ENCODE measurements at places on chromosomes 13 and 19.

DNA sequence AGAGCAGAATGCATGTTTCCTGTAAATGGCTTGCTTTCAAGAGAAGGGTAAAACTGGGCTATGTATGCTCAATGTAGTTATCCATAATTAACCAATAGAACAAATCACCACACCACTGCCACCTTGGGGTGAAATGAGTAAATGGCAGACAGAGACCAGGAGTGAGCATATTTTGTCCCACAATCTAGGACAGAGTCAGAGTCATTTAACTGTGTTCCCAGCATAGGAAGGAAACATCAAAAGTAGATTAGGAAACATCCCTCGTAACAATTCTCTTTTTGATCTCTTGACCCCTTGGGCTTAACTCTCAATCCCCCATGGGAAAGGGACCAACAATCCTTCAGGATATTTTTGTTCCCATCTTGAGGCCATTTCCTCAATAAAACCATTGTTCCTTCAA lies 224.8 kb downstream of the NHLRC3 start:
- no peaks in the 10 kb centered on the region for H3K36me3 ChIP-seq
- no peak overlapping the region for H3K27ac ChIP-seq
- DNase-seq, result peak; percentile 39
- peaks cover 2% of the 10 kb centered on the region for H3K27me3 ChIP-seq

GRCh38 chr13:48775804-48776203 lies 122.1 kb downstream of the CYSLTR2 start:
- no peak overlapping the region for H3K4me3 ChIP-seq
- H3K27me3 ChIP-seq, result peaks cover 22% of the 10 kb centered on the region
- H3K4me1 ChIP-seq, result peaks cover 8% of the 10 kb centered on the region

- DNase-seq, result no peak
- H3K4me3 ChIP-seq, result peak overlapping the region; percentile 39
- no peaks in the 10 kb centered on the region for H3K27me3 ChIP-seq
- peaks cover 25% of the 10 kb centered on the region for H3K4me1 ChIP-seq
Observed at GRCh38 chr13:49112782-49113525, 107.2 kb upstream of the MLNR start.

DNA sequence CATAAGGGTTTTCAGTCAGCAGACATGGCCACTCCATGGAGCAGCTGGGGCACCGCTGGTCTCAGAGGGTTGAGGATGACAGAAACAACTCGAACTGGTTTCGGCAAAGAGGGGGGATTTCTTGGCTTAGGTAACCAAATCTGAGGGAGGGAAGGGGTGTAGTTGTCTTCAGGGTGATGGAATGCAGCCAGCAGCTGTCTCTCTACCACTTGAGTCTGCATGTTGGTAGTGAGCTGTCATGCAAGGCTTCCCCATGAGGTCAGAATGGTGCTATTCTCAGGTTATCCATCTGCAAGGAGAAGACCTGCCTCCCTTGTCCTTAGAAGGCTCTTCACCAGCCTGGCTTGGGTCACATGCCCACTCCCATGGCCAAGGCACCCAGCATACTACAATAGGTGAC lies 55.6 kb upstream of the PEG3 start:
- H3K27me3 ChIP-seq, result no peaks in the 10 kb centered on the region
- no peak overlapping the region for H3K27ac ChIP-seq
- H3K4me3 ChIP-seq, result no peak overlapping the region

DNA sequence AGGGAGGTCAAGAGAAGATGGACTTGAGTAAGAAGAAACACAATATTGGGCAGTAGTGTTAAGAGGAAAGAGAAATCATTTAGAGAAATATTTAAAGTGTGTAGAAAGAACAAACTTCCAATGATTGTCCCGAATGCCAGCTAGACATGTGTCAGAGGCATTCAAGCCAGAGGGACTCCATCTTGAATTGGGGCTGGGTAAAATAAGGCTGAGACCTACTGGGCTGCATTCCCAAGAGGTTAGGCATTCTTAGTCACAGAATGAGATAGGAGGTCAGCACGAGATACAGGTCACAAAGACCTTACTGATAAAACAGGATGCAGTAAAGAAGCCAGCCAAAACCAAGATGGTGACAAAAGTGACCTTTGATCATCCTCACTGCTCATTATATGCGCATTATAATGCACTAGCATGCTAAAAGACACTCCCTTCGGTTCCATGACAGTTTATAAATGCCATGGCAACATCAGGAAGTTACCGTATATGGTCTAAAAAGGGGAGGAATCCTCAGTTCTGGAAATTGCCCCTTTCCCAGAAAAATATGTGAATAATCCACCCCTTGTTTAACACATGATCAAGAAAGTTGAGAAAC lies 127.0 kb upstream of the IPO5 start:
- H3K4me3 ChIP-seq, result no peak overlapping the region
- no peak for DNase-seq
- H3K27ac ChIP-seq, result no peak overlapping the region
- H3K27me3 ChIP-seq, result peaks cover 2% of the 10 kb centered on the region

DNA sequence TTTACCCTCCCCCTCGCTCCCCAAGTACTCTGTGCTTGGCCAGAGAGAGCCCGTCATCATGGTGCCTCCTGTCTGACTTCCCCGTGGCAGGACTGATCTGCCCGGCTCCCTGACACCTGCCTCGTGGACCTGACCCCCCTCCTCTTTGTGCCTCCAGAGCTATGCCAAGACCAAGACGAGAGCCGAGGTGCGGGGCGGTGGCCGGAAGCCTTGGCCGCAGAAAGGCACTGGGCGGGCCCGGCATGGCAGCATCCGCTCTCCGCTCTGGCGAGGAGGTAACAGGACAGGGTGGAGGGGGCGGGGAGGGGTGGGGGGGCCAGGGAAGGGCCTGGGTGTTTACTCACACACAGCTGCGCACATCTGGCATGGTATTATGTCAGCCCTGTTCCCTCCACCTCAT lies 4.5 kb downstream of the MRPL4 start:
- H3K36me3 ChIP-seq, result peaks cover 57% of the 10 kb centered on the region
- H3K27ac ChIP-seq, result no peak overlapping the region
- no peak overlapping the region for H3K4me3 ChIP-seq
- no peaks in the 10 kb centered on the region for H3K27me3 ChIP-seq

All from activated CD8-positive, alpha-beta T cell treated with anti-CD3 and anti-CD28 coated beads, Interleukin-2, amount 10 ng/mL, durations not matched to agents 7 days and 5 days (primary cell).